ENCODE measurements at places on chromosomes 16 and 17.

DNA sequence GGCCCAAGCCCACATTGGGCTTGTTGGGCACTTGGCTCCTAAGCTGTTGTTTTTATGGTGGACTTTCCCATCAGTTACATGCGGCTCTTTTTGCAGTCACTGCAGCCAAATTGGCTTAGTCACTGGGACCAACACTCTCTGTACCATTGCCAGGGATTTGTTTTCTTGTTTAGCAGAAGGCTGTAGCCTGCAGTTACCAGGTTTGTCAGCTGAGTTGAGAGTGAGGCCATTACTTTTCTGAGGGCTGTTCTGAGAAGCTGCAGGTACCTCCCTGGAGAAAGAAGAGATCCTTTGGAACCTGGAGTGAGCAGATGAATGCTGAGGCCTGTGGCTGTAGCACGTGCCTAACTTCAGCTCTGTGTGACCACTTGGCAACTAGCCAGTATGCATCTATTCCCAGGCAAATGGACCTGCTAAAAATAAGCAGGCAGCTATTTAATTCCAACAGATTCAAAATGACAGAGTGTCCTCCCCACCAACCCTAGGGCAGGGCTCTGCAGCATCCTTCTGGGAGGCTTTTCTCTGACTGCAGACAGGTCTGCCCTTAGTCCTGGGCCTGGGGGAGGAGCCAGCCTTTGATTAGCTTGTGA lies 12.9 kb downstream of the AKAP1 start:
- no peak for DNase-seq

GRCh38 chr17:72123530-72124437 lies 3.0 kb downstream of the SOX9 start:
- DNase-seq = no peak

DNA sequence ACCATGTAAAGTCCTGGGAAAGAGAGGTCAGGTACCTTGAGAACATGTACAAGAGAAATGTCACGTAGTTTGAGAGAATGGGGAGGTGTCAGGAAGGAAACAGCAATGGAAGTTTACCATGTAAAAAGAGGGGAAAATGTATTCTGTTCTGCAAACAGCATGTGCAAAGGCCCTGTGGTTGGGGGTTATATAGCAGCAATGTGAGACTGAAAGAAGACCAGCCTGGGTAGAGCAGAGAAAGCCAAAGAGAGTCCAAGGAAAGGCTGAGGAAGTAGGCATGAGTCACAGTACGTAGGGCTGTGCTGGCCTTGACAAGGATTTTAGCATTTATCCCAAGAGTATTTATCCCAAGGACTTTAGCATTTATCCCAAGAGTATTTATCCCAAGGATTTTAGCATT lies 141.3 kb upstream of the CACNG3 start:
- DNase-seq = no peak

GRCh38 chr17:75922173-75922961 lies 17.7 kb upstream of the MRPL38 start:
- no peak for DNase-seq

DNA sequence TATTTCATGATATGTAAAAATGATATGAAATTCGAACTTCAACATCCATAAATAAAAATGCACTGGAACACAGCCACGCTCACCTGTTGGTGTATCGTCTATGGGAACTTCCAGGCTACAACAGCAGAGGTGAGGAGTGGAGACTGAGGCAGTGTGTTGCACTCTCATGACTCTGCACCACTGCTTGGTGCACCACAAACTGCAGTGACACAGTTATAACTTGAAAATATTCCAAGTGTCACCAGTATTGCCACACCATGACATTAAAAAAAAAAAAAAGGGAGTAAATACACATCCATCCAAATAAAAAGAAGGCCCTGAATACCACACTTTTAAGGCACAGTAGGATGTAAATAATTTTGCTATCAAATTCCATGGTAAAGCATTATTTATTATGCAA lies 34.4 kb downstream of the GNA13 start:
- no peak for DNase-seq

DNA sequence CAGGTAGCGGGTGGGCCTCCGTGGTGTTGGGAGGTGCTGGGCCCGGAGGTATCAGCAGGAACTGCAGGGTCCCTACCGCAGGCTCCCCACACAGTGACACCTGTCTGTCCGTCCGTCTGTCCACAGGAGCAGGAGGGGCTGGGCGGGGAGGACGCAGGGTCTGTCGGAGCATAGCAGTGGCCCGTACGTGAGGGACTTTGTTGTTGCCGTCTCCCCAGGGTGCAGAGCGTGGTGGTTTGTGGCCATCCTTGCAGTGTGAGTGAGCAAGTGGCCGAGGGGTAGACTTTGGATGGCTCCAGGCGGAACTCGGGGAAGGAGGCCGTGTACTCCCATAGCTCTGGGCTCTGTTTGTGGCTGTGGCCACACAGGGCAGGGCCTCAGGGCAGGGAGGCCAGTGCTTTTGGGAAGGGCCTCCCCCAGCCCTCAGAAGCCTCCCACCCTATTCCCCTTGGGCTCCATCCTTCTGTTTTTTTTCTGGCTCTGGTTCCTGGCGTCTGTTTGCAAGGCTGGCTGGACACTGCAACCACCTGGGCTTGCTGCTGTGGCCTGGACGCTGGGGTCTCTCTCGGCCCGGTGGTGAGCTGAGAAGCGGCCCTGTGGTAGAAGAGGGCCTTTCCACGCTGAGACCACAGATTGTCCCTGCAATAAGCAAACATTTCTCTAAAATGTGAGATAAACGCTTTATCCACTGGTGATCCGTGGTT lies 41.0 kb upstream of the ZNF750 start:
- DNase-seq = no peak

- no peak for DNase-seq
Measured at GRCh38 chr16:28085389-28086171, 22.1 kb upstream of the GSG1L start.

DNA sequence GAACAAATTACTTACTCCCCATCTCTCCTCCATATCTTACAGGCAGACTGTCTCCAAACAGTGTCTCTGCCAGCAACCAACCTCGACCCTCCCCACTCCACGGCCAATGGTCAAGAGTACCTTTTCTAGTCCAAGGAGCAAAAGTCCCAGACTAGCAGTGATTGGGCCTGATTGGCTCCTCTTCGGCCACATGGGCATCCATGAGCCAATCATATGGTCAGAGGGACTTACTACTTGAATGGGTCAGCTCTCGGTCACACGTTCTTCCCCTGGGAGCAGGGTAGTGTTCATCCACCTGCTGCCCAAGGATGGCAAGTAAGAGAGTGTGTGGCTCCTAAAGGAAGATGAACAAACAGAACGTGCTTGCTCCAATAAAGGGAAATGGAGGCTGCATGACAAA lies 84.6 kb downstream of the C16orf78 start:
- DNase-seq = no peak

GRCh38 chr16:88629835-88630234 lies 8.5 kb upstream of the IL17C start:
- no peak for DNase-seq

GRCh38 chr17:77281122-77281903 lies 140.5 kb downstream of the SEC14L1 start:
- DNase-seq = peak; percentile 48
